NCI-H2029 treated with DMSO at 0.1 percent for 48 hours (cell line): ENCODE measurements at places on chromosomes 1 and 21.

DNA sequence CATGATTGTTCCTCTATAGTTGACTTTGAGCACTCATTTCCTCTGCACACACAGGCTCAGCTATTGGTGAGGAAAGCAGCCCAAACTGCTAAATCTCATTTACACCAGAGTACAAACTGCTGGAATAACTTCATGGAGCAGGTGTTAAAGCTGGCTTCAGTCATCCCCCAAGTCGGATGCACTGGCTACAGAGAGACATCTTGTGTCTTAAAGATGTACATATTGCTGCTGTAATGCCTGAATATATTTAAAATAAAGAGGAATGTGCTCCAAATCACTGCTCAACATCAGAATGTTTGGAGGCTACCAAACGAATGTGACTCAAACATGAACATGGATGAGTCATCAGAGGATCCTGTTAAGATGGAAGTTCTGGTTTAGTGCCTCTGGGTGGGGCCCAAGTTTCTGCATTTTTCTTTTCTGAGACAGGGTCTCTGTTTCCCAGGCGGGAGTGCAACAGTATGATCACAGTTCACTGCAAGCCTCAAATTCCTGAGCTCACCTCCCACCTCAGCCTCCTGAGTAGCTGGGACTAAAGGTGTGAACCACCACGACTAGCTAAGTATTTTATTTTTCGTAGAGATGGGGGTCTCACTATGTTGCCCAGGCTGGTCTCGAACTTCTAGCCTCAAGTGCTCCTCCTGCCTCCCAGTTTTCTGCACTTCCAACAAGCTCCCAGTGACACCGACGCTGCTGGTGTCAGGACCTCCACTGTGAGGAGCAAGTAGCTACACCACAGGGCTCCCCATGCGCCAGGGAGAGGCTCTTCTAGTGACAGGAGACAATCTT, 79.0 kb upstream of the KRTAP19-8 start:
- DNase-seq = no peak

- peak; percentile 88 for DNase-seq
Measured at GRCh38 chr1:59674595-59674994, 140.2 kb upstream of the HOOK1 start.

DNA sequence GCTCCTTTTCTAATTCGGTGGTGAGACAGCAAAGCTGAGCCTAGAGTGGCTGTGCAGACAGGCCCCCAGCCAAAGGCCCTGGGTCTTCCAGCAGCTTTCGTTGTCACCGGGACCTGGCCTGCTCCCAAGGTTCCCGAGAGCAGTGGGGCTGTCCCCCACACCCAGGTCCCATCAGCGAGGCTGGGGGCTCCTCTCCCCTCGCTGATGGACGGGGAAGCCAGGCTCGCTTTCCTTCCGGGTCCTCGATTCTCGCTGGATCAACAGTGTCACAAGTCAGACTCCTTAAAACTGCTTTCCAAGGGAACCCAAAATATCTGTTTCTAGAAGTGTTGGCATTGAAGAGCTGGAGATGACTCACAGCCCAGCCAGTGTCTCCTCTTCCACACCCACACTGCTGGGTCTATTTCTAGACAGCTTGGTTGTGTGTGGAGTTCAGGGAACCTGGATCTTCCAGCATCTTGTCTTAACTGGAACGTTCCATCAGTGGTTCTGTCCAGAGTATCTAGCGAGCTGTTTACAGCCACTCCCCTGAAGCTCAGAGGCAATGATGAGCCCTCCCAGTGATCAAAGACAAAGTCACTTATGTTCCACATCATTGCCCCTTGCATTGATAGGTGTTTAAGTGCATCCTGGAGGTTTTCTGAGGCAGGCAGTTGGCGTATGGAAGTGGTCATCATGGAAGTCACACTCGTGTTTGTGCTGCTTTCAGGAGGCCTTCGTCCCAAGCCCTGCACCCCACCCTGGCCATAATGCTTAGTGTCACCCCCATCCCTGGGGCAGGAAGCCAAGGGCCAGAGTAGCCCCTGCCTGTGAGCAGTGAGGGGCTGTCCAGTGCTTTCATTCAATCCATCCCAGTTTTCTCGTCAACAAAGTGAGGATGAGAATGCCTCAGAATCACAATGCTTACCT, 35.2 kb downstream of the RRP1 start:
- DNase-seq = no peak

DNA sequence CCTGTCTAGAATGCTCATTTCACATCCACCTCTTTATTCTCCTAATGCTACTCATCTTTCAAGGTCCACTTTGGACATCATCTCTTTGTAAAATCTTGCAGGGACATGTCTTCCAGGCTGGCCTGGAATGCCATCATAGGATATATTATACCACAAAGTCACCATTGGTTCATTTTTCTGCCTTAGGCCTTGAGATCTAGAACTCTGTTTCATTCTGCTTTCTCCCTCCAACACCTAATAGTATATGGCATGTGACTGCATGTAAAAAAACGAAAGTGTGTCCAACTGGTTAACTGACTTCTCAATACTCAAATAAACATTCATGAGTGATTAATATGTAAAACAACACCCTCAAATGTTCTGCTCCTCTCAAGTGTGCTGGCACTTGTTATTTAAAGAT, 84.1 kb downstream of the RGS2 start:
- DNase-seq = no peak

DNA sequence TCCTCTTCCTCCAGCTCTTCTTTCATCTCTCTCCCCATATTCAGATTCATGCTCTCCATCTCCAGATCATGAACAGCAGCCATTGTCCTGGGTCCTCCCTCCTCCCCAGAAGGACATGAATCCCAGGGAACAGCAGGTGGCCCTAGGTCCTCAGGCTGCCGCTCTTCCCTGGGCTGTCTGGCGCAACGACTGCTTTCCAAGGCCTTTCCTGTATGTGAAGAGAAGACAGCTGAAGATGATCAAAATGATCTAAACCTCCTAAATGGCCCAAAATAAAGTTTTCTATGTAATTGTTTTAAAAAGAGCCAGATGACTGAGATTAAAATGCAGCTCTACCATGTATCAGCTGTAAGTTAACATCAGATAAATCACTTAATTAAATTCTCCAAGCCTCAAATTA, 22.5 kb downstream of the RHBDL2 start:
- no peak for DNase-seq

GRCh38 chr21:43727519-43728153, 8.7 kb downstream of the PDXK start:
- no peak for DNase-seq

DNA sequence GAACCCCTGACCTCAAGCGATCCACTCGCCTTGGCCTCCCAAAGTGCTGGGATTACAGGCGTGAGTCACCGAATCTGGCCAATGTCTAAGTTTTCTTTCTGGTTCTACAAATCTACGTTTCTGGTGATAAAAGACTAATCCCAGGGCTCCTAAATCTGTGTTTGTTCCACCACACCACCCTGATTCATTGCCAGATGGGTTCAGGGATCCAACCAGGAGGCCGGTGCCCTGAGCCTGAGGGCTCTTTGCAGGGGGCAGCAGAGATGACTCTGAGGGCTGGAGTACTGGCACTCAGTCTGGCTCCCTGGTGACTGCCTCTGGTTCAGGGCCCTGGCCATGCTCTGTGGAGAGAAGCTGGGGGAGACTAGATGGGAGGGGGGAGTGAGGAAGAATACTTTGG, 10.5 kb upstream of the OPRD1 start:
- DNase-seq = no peak

DNA sequence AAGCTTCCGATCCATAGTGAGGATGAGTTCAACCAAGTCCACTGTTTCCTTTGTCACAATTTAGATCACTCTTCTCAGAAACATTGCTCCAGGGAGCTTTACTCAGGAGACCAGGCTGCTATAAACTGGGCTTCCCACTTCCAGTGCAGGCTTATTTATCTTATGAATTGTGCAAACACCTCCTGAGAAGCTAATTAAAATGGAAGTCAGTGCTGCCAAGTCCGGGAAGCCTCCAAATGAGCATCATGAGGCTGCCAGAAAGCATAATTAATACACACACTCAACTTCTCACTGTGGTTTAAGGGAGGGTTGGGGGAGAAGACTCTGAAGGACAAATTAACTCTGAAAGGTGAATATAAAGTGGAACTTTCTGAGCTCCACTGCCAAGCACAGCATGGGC, 145.0 kb upstream of the SGIP1 start:
- DNase-seq = no peak

DNA sequence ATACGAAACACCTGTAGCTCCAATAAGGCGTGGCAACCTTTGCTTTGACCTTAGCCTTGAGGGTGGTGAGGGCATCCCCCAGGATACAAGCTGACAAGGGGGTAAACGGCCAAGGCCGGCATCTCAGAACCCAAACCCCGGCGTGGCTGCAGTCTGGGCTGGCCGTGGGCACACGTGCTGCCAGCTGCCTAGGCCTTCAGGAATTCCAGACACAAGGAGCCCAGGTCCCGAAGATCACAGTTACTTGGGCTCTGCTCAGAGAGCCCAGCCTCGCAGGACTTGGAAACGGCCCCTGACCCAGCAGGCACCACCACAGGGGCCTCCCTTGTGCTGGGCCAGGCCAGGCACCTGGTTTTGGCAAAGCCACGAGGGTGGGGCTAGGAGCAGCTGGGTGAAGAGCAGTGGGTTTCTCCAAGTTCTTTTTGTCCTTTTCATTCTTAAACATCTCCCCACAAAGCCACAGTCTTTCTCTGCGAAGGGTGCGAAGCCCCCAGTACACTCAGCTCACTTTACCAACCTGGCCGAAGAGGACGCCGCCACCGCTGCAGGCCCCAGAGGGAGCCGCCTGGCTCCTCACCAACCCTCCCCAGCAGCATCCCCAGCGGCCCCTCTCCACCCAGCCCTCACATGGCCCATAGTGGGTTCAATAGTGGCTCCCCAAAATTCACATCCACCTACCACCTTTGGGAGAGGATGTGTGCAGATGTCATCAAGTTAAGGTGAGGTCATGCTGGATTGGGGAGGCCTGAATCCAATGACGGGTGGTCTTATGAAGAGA, 26.8 kb downstream of the PRDM15 start:
- no peak for DNase-seq

GRCh38 chr1:55526716-55527115, 311.6 kb upstream of the USP24 start:
- DNase-seq = no peak

DNA sequence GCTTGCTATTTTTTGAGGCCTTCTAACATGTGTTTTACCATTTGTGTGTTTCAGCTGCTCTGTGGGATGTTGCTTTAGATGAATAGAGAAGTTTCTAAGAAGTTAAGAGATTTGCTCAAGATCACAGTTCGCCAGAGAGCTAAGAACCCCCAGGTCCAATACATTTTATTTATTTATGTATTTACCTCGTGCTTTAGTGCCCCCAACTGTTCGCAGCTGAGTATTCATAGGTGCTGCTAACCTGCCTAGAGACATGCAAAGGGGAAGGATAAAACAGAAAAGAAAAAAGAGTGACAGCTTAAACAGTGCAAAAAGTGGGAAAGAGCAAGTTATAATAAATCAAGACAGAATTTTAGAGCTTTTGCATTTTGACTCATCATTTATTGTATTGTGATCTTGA, 31.1 kb downstream of the NFYC start:
- no peak for DNase-seq

- no peak for DNase-seq
Measured at GRCh38 chr1:31390071-31390470, 17.2 kb upstream of the FABP3 start.

DNA sequence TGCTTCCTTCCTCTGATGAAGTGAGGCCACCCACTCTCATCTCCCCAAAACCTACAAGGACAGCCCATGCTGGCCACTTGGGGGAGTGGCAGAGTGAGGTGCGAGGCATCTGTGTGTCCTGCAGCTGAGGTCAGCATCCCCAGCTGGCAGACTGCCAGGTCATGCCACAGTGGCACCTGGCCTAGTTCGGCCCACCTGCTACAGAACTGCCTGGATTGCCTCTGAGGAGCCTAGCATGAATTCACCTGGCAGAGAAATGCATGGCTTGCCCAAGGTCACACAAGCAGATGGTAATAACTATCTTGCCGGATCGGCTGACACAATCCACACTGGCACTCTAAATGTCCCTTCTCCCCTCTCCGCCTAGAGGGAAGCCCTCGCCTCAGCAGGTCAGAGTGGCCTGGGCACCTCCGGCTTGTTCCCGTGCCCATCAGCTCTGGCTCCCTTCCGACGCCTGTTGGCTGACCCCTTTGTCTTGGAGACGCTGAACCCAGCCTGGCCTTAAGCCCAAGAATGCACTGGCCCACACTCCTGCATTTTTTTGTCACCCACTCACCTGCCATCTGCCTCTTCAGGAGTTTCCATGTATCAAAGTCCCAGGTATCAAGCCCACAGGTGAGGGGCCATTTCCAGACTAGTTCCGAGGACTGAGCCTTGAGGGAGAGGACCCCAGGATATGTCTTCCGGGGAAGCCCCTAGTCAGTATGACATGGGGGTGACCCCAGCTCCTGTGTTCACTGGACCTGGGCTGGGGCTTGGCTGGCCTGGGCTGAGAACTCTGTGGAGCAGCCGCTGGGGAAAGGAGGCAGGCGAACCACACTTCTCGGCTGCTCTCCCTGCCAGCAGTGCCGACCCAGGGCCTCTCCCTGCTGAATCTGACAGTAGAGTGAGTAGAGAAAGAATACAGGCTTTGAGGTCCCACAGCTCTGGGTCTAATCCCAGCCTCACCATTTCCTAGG, 21.7 kb downstream of the ECE1 start:
- DNase-seq = peak; percentile 22

GRCh38 chr1:58939146-58939545, 155.3 kb upstream of the JUN start:
- DNase-seq = no peak

- DNase-seq = peak; percentile 14
Measured at GRCh38 chr1:20753589-20753988, 21.1 kb upstream of the SH2D5 start.

DNA sequence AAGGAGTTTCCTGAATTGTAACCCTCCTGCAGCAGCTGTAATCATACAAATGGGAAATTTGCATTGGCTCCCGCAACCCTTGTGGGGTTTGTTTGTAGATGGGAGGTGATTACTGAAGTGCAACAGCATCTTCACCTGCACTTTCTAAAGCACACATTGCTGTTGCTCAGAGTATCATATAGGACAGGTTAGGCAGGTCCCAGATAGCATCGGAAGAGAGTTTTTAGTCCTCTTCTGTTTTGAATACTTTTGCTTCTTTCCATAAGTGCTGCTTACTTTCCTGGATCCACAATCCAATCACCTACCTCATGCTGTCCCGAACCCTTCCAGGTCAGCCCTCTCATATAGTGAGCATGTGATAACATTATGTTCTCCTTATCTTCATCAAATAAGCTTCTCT, 300.4 kb downstream of the PTPRC start:
- DNase-seq = no peak

DNA sequence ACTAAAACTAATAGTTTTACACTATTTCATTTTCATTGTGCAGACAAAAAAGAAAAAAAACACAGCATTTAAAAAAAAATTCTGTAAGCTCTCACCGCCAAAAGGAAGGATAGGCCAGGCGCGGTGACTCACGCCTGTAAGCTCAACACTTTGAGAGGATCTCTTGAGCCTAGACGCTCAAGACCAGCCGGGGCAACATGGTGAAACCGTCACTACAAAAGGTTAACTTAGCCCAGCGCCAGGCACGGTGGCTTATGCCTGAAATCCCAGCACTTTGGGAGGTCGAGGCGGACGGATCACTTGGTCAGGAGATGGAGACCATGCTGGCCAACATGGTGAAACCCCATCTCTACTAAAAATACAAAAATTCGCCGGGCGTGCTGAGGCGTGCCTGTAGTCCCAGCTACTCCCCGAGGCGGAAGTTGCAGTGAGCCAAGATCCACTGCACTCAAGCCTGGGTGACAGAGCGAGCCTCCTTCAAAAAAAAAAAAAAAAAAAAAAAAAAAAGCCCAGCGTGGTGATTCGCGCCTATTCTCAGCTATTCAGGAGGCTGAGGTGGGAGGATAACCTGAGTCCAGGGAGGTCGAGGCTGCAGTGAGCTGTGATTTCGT, 14.3 kb upstream of the SPEN start:
- peak; percentile 31 for DNase-seq

- DNase-seq = no peak
Measured at GRCh38 chr1:109293026-109293425, 10.1 kb upstream of the PSRC1 start.

GRCh38 chr21:34091607-34092006, 18.2 kb downstream of the MRPS6 start:
- DNase-seq = no peak
